ENCODE measurements at places on chromosomes 2 and 18.
A peak's percentile ranks its signal among the peaks of the same experiment; 100 is the strongest.

DNA sequence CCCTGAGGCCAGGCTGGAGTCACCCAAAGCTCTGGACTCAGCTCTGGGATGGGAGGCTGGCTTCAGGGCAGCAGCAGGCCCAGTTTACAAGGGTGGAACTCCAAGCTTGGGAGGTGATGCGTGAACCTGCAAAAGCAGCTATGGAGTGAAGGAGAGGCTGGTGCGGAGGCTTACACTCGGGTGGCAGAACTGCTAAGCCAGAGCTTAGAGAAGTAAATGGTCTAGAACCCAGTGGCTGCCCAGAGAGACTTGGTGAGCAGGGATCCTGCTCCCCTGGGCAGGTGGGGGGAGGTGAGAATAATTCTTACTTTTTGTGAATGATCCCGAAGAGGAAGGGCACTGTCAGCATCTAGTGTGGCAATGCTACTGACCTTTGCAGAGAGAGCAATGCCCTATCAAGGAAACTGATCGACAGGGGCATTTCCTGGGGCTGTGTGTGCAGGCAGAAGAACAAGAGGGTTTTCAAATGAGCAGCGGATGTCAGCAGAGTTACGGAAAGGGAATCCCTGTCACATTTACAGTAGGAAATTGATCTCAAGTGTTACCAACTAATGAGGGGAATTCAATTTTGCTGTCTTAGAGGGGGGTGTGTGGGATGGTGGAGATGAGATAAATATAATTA lies 80.4 kb downstream of the TGFA start:
- DNase-seq: no peak

DNA sequence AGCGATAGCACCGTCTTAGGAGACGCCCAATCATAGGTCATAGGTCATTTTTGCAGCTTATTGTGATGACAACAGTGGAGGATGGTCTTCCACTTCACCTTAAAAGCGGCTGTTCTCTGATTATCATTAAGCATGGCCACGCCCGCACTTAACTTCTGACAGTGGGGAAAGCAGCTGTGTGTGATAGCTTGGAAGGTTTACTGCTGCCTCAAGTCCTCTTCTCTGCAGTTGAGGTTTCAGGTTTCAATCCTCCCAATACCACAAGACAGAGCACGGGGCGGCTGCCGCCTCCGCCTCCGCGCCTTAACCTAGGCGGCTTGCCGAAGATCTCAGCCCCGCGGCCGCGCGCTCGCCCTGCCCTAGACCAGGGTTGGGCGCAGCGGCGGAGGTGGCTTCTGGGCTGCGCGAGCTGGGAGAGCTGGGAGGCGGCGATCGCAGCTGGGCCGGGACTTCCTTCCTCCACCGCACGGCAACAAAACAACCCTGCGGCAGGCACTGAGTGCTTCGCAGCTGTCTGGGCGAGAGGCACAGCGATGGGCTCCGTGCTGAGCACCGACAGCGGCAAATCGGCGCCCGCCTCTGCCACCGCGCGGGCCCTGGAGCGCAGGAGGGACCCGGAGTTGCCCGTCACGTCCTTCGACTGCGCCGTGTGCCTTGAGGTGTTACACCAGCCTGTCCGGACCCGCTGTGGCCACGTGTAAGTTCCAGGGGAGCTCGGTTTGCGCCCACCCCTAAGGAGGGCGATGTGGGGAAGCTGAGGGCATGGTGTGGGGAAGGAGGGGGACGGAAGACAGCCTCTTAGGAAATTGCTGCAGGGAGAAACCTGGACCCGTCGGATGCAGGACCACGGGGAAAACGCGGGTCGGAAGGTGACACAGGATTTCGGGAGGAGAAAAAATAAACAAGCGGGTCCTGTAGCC lies at the start of gene RNF125:
Gene RNF125, plus strand, starts transcription at position 495 of the 920 bp plus-strand sequence. Its CDS starts 39 bp downstream, at position 534.
- DNase-seq: peak; percentile 67

DNA sequence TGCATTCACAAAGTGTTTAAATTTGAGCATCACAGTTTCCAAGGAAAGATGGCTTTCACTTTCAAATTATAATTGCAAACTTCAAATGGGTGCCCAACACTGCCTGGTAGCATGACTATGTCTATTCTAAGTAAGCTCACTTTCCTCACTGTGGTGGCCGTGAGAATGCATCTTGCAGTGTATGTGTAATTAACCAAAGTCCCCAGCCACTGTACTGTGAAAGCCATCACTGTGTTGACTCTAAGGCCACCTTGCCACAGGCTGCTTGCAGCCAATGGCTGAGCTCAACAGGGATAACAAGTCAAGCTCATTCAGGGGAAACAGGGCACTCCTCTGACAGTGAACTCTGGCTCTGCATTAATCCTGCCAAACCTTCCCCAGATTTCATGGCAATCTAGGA lies 43.3 kb upstream of the LGALSL start:
- no peak for DNase-seq

DNA sequence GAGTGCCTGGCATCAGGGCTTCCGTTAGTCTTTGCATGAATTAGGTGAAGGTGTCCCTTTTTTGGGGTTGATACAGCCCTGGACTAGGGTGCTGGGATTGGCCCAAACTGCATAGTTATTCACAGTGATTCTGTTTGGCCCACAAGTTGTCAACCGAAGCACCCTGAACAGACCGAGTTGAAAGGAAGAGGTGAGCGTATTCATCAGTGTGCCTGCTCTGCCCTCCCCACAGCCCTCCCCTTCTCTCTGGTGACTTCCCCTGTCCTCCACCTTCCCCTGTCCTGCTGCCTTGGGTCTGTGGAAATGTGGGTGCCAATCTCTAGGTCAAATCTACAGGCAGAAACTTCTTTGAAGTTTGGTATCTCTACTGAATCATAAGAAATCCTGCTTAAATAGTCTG lies 330.5 kb downstream of the DYSF start:
- DNase-seq: no peak

DNA sequence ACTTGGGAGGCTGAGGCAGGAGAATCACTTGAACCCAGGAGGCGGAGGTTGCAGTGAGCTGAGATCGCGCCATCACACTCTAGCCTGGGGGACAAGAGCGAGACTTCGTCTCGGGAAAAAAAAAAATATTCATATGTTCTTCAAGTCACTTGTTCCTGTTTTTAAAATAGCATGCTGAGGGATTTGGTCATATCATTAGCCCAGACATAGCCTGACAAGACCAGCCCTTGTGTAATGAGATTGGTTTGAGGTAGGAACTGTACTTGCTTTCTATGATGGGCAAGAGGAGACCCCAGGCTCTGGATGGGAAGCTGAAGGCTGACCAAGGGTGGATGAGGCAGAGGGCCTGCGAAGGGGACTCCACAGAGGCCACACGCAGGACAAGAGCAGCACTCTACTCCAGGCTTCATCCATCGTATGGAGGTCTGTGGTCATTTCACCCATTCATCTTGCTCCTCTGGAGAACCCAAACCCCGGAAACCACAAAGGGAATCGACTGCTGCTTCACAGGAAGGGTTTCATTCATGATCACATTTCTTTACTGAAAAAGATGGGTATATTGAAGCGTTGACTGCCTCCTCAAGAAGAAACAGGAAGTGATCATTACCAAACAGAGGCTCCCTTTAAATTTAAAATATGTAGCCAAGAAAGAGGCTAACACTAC lies 87.1 kb upstream of the ZNF397 start:
- DNase-seq: no peak

GRCh38 chr2:75870133-75870532 lies 159.4 kb upstream of the GCFC2 start:
- DNase-seq: no peak

- no peak for DNase-seq
These were observed 75.0 kb upstream of the SLC25A52 start for GRCh38 chr18:31835528-31836133.

- no peak for DNase-seq
These were observed 268.0 kb downstream of the NR4A2 start for GRCh38 chr2:156064540-156064939.

- no peak for DNase-seq
These were observed 22.8 kb upstream of the DLX1 start for GRCh38 chr2:172062402-172063004.

DNA sequence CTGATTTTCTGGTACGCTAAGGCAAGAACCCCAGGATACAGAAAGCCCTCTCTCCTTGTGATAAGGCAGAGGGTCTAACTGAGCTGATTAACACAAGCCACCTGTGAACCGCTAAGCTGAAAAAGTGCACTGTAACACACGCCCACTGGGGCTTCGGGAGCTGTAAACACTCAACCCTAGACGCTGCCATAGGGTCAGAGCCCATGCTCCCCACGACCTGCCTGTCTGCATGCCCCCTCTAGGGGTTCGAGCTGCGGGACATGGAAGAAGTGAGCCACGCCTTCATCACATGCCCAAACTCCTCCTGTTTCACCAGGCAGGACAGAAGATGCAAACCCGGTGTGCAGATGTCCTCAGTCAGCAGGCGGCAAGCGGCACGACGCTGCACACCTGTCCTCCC lies 173.9 kb upstream of the RAB12 start:
- DNase-seq: no peak

- DNase-seq: no peak
These were observed 33.7 kb downstream of the SPAG16 start for GRCh38 chr2:213317929-213318328.

GRCh38 chr2:156229724-156230362 lies 102.7 kb downstream of the NR4A2 start:
- DNase-seq: no peak

GRCh38 chr2:240139011-240139441 lies 1.4 kb downstream of the OTOS start:
- no peak for DNase-seq

GRCh38 chr2:219175928-219176817 lies 552 bp downstream of the CNPPD1 start:
- DNase-seq: peak; percentile 71

- DNase-seq: no peak
These were observed 39.3 kb upstream of the EPB41L3 start for GRCh38 chr18:5582849-5583681.

GRCh38 chr18:49464718-49465598 lies 4.5 kb upstream of the DYM start:
- DNase-seq: no peak

GRCh38 chr18:14933049-14933851 lies 185.3 kb downstream of the ANKRD30B start:
- no peak for DNase-seq

DNA sequence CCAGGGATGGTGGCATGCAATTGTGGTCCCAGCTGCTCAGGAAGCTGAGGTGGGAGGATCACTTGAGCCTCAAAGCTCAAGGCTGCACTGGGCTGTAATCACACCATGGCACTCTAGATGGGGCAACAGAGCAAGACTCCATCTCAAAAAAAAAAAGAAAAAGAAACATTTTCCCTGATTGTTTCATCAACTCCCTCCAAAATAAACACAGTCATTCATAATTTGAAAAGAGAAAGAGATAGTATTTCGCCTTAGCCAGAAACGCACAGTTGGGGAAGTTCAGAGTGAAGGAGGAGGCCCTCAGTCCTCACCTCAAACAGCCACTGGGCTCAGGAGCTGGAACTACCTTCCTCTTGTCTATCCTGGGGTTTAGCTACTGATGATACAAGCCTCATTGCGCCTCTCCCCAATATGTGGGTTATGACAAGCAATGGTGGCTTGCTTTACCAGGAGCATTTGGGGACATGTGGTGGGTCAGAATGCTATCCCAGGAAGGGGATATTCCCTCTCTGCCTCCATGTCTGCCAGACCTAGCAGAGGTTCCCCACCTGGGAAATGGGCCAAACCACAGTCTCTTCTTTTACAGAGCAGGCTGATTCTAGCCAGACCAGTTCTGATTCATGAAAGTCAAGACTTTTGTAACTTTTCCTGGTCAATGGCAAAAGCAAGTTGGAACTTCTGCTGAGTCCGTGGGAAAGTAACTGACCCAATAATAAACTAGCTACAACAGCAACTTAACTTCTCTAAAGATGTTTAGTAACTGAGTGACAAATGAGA lies 22.2 kb upstream of the TMEM87B start:
- DNase-seq: no peak

DNA sequence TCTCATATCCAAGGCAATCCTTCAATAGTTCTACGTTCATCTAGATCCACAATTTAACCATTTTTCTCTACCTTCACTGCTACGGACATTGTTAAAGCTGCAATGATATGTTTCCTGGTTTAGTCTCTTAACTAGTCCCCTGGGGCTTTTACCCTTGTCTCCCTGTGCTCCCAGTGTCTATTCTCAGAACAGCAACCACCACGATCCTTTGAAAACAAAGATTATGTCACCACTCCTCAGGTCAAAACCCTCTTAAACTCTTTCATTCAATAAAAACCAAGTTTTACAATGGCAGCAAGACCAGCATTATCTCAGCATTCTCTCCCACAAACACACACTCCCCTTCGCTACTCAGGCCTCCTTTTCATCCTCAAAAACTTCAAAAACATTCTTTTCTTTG lies 298.2 kb upstream of the CHST9 start:
- peak; percentile 3 for DNase-seq

DNA sequence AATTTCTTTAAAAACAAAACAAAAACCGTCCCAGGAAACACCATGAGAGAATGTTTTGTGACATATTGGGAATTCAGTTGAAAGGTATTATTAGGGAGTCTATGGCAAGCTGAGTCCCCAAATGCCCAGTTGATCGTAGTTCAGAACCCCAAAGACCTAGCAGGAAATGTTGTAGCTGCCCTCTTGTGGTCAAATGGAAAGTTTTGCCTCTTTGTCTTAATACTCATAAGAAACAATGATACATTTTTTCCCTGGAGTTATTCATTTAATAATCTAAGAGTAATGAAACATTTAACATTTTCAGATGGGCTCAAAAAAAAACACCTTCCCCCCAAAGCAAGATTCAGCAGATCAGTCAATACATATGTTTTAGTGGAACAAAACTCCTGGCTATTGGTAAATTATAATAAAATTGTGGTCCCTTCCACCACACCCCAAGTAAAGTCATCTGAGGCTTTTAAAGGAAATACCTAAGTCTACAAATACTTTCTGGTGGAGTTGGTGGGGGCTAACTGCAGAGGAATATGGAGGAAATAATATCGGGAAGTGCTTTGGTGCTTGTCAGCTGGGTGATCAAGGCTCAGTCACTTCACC lies 37.8 kb upstream of the EFEMP1 start:
- no peak for DNase-seq

- DNase-seq: no peak
These were observed 6.8 kb upstream of the CIB4 start for GRCh38 chr2:26647981-26648380.

- DNase-seq: peak; percentile 86
These were observed 24.9 kb downstream of the CIDEA start for GRCh38 chr18:12278741-12279682.

GRCh38 chr2:1438972-1439371 lies 25.7 kb downstream of the TPO start:
- no peak for DNase-seq

- DNase-seq: no peak
These were observed 25.6 kb downstream of the ZNF407 start for GRCh38 chr18:74623047-74623816.

GRCh38 chr2:160064916-160065315 lies 2.5 kb upstream of the PLA2R1 start:
- no peak for DNase-seq
